ENCODE measurements at places on chromosomes 7 and 10.

DNA sequence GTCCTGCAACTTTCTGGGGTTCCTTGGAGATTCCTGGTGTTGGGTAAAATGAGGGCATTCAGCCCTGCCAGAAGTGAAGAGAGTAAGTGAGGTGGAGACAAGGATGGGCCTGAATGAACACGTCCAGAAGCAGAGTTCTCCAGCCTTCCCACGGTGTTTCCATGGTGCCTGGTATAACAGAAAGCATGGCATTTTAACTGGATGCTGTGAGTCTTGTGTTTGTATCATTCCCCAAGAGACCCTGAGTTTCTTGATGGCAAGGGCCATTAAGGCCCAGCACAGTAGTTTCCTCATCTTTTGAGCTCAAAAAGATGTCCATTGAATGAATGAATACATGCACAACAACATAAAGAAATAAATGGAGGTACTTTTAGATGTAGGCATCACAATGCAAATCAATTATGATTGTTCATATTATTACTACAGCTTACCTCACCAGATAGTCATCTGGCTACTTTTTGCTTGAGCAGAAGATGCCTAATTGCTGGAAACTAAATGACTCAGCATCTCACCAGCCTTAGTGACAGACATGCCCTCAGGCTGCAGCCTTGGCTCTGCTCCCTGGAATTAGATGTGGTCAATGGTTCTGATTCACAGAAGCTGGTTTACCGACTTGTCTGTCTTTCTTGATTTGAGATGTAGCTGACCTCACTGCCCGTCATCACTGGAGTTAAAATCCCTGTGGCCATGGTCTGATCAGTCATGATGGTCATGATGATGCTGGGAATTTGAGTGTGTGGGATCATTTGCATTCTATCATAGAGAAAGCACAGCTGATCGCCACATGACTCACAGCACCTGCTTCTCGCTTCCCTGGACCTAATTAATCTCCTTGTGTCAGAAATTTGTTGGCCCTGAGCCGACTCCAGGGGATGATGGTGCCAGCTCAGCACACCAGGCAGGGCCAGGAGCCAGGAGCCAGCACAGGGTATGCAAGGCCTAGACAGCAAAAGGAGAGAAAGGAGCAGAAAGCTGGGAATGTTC lies 83.9 kb downstream of the CXCL12 start:
- no peak for DNase-seq

DNA sequence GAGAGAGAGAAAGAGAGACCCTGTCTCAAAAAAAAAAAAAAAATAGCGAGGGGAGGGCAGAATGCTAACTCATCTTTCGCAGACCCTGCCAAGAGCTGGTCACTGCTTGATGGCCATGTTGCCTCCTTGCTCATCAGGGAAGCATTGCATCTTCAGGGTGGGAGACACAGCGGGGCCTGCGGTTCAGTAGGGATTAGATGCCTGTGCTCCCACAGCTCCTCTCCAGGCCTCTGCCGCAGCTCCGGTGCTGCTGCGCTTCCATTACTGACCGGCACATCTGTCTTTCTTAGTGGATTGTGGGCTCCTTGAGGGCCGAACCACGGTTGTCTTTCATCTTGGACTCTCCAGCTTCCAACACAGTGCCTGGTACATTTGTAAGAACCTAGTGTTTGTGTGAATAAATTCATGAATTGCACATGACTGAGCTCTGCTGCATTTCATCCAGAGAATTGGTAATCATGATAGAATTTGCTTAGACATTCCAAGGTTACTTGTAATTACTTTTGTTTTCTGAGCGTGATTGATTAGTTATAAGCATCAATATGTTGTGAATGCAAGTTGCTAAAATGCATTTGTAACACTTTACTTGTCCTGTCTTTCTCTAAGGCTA lies 16.8 kb downstream of the HK1 start:
- DNase-seq: no peak

DNA sequence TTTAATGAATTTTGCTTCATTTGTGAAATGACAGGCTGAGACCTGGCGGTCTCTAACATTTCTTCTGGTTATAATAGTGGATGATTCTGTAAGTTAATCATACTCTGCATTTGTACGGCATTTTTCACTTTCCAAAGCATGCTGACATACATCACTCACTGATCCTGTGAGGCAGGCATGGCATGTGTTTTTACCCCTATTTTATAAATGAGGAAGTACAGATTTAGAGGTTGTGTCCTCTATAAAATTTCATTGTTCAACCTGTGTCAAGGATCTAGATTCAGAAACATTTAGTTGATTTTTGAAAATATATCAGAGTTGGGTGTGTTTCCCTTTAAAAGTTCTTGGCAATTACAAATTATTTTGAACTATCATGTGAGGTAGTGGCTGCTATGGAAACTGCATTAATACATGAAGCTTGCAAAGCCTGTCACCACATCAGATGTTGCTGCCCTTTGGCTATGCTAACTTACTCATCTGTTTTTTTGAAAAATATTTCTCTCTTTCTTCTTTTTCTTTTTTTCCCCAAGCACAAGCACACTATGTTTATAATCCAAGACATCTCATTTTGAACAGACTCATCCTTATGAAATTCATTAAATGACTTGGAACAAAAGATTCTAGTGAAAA lies 172.7 kb downstream of the GNAI1 start:
- DNase-seq: no peak

DNA sequence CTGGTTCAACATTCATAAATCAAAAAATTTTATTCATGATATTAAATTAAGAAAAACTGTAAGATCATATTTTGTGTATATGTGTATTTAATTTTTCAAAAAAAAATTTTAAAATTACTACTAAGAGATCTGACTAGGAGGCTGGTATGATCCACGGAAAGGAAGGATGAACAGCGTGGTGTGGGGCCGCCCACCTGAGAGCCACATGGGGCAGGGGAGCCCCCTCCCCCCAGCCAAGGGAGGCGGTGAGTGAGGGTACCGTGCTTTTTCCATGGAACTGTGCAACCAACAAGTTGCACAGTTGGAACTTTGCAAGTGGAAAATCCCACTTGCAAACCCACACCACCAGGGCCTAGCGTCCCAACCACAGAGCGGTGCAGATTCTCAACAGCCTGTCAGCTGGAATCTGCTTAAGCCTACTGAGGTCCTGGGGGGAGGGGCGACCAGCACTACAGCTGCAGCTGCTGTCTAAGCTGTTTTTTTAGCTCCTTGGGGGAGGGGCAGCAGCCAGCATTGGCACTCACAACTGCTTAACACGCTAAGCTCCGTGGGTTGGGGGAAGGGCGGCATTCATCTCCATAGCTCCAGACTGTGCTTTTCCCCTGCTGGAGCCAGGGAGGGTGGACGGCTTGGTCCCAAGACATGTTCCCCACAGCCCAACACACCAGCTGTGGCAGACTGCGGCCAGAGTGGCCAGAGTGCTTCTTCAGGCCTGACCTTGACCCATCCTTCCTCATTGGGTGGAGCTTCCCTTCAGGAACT lies 94.2 kb upstream of the IGFBP3 start:
- no peak for DNase-seq

DNA sequence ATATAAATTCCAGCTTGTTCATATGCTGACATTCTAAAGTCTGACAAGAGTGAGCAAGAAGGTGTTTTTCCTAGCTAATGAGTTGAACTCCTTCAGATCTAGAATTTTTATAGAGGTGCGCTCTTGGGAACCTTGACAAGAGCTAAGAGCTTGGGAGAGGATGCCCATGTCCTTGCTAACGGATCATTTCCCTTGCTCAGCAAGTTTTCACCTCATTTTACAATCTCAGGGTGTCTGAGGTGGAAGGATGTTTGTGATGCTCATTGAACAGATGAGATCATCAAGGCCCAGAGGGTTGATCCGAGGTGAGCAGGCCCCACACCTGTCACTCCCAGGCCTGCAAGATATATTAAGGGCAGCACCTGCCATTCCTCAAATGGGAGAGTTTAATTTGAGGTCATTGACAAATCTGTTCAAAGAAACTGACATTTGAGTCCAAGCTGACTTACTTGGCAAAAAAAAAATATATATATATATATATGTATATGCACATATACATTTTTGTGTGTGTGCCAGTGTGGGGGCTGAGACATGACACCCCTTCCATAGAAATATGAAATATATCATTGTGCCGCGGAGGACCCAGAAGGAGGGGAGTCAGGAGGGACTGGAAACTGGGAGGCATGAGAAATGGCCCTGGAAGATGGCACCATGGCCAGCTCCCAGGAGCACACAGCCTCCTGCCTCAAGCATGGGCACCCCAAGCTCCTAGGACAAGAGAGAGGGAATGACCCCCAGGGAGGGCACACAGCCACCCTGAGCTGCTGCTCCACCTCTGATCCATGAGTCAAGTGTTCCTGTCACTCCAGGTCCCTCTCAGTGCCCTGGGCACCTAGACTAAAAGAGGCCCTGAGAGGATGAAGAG lies 17.3 kb upstream of the TMEM72 start:
- no peak for DNase-seq

Measured in omental fat pad (tissue), 4 donors.